DMS 273 treated with DMSO at 0.1 percent for 48 hours (cell line): ENCODE measurements at places on chromosomes 7 and 10.

- DNase-seq, result no peak
These were observed 250.9 kb upstream of the MKLN1 start for GRCh38 chr7:131076711-131077181.

DNA sequence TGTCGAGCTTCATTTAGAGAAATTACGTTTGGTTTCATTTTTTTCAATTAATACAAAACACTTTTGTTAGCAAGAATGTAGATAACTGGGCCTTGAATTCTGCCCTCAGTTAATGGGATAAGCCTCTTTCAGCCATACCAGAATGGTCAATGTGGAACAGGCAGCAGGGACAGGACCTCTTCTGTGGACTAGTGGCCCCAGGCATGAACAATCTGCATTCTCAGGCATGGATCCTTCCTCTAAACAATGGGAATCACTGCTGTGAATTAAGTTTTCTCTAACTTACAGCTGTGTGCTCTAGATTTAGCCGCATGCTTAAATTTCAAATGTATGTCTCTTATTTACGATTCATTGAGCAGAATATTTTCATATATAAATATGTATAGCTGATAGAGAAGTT, 237.7 kb upstream of the PRKCQ start:
- no peak for DNase-seq

DNA sequence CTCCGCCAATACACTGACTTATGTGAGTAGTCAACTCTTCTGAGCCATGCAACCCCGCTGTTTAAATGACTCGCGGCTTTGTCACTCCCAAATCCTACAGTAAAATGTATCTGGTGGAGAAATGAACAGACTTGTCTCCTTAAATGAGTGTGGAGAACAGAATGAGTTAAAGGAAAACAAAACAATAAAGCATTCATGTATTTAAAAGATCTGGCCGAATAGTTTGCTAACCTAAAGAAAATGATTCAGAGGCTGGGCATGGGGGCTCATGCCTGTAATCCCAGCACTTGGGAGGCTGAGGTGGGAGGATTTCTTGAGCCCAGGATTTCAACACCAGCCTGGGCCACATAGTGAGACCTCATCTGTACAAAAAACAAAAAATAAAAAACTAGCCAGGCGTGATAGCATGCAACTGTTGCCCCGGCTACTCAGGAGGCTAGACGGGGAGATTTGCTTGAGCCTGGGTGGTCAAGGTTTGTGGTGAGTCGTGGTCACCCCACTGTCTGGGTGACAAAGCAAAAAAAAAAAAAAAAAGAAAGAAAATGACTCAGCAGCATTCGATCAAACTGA, 86.5 kb upstream of the PFKP start:
- DNase-seq, result no peak

GRCh38 chr10:48899781-48900180, 39.9 kb downstream of the LRRC18 start:
- no peak for DNase-seq

- no peak for DNase-seq
These were observed 70.8 kb upstream of the UNC5B start for GRCh38 chr10:71141528-71141927.

GRCh38 chr7:126495001-126495400, 757.7 kb downstream of the GRM8 start:
- DNase-seq, result no peak

GRCh38 chr7:4806983-4807597, 31.7 kb downstream of the AP5Z1 start:
- no peak for DNase-seq

DNA sequence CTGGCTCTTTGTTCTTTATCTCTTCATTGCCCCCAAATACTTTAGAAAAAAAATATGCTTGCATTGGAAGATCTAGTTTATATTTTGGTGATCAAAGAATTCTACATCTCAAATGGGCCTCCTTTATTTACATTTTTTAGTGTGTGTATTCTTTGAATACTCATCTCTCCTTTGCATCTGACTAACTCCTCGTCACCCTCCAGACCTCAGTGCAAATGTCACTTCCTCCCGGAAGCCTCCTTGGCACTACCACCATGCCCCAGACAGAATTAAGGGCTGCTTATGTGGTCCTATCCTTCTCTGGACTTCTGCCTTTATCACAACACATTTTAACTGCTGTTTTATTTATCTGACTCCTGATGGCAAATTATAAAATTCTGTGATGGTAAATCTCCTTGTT, 52.0 kb upstream of the PPP1R3C start:
- DNase-seq, result no peak

- no peak for DNase-seq
These were observed 277.6 kb downstream of the HGF start for GRCh38 chr7:81492240-81492639.

DNA sequence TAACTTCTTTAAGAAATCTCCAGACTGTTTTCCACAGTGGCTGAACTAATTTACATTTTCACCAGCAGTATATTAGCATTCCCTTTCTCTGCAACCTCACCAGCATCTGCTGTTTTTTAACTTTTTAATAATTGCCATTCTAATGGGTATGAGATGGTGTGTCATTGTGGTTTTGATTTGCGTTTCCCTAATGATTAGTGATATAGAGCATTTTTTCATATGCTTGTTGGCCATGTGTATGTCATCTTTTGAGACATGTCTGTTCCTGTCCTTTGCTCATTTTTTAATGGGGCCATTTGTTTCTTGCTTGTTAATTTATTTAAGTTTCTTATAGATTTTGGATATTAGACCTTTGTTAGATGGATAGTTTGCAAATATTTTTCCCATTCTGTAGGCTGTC, 68.8 kb downstream of the SLC39A12 start:
- no peak for DNase-seq

GRCh38 chr10:86314616-86315548, 51.7 kb downstream of the GRID1 start:
- no peak for DNase-seq

DNA sequence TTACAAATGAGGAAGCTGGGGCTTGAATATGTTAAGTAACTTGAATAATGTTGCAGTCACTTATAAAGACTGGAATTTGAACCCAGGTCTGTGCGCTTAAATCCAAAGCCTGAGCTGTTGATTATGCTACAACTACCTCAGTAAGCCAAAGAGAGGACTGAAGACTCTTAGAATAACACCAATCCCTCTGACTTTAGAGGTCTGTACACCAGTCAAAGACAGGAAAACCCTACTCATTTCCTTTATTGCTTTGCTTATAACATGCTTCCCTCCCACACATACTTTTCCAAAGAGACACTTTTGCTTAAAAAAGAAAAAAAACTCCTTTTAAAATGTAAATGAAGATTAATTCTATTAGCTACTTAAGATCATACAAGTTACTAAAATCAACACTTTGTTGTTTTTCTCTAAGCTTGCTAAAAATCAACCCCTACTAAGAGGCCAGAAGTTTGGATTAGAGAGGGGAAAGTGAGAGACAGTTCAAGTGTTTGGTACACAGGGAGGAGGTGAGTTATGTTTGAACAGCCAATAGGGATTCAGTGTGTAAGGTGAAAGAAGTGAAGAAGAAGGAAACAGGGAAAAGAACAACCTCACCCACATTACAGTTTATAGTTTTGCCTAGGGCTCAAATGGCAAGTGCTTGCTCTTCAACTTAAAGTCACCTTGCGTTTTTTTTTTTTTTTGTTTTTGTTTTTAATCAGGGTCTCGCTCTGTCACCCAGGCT, 74.8 kb downstream of the MDH2 start:
- no peak for DNase-seq

- no peak for DNase-seq
These were observed 317.1 kb upstream of the KLF6 start for GRCh38 chr10:4101918-4102654.

- no peak for DNase-seq
These were observed 94.6 kb upstream of the MACROH2A2 start for GRCh38 chr10:69957886-69958555.

DNA sequence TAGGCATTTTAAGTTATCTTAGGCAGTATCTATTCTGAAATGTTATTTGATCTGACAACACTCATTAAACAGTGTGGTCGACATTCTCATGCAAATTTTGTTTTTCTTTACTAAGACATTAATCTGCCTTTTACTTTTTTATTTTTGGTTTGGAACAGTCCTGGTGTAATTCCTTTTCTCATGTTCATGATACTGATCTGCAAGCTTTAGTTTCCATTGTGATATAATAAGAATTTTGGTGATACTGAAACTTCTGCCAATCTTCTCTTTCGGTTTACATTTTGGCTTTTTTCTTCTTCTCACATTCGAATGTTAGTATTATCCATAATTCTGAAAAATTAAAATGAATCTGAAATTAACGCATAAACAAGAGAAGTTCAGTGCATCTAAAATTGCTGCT, 281.9 kb upstream of the MTPN start:
- no peak for DNase-seq

DNA sequence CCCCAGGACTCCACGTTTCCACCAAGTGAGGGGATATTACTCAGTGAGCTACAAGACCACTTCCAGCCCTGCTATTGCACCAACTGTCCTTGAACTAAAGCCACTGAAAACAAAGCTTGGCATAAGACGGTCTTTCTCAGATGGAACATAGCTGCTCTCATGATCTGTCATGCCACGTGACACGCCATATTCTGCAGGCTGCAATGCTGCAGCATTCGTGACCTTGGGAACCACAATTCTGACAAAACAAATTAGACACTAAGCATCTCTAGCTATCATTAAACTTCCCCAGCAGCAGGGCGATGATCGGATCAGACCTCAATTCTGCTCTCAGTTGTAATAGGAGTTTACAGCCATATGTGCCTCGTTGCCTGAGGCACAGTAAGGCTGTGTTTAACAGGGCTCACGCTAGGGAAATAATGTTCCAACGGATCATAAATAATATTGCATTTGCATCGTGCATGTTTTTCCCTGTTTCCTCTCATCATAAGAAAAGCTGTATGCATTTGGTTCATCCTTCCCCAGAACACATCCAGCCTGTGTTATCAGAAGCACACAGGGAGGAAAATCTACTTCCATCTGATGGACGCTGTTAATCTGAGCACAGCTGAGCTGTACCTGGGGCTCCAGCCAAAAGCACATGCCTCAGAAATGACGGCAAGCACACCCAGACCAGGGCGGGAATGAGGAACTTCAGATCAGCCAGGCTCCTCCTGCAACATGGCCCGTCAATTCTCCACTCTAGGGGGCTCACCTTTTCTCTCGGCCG, 38.6 kb upstream of the CNPY1 start:
- peak; percentile 14 for DNase-seq

GRCh38 chr7:151014950-151015349, 9.3 kb downstream of the ATG9B start:
- no peak for DNase-seq

- no peak for DNase-seq
These were observed 36.3 kb downstream of the POT1 start for GRCh38 chr7:124893140-124893827.

- DNase-seq, result no peak
These were observed 394.7 kb upstream of the AKR1E2 start for GRCh38 chr10:4431114-4431863.

DNA sequence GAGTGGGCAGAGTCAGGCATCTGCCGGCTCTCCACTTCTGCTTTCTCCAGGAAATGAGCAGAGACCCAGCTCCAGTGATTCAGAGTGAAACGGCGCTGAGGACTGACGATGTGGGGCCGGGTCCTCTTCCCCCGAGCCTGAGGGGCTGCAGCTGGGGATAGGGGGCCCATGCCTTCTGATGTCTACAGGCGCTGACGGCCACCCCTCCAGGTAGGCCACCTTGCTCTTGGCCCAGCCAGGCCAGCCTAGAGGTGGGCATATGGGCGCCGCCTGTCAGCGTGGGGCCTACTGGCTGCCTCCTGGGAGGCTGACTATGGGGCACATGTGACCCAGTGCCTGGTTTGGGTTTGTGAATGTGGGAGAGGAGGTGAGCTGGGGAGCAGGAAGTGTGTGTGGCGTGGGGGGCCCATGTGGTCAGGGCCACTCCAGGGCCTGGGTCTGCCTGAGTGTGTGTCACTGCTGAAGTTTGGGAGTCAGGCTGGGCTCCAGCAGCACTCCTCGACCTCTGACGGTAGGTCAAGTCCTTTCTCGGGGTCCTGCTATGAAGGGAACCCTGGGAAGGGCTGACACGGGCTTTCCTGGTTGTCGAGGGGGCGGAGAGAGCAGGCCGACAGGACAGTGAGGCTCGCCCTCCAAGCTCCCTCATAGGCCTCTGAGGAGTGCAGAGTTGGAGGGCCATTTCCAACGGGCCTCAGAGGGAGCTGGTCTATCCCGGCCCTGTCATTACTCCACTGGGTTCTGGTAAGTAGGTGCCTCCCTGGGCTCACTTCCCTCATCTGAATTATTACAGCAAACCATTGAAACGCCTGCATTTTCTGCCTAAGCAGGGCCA, at the start of gene WDFY4:
Gene WDFY4, plus strand, starts transcription at position 82 of the 832 bp plus-strand sequence. CDS start 24,860 bp downstream, outside the sequence.
- DNase-seq, result no peak

GRCh38 chr10:15236340-15236739, 67.8 kb upstream of the NMT2 start:
- DNase-seq, result no peak

GRCh38 chr10:97828721-97829120, 20.9 kb upstream of the GOLGA7B start:
- no peak for DNase-seq

DNA sequence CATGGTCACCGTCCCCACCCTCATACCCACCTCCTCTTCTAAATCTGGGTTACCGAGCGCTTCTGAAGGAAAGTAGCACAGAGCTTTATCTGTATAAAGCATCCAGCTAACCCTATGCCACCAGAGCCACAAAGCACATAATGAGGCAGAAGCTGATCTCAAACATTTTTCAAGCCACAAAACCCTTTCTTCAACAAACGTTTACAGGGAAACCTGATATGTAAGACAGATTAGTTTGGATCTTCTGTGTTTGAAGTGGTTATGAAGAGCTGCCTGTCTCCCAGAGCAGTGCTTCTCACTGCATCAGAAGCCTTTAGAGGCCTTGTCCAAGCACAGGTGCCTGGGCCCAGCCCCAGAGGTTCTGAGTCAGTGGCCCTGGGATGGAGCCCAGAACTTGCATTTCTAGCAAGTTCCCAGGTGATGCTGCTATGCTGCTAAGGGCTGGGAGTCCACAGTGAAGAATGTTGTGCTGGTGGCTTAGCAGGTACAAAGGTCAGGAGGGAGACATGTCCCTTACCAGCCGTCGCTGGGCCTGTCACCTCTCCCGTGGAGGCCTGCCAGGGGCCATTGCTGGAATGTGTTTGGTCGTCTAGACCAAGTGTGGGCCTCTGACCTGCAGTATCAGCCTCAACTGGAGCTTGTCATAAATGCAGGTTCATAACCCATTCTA, 90.4 kb downstream of the TAF3 start:
- no peak for DNase-seq

DNA sequence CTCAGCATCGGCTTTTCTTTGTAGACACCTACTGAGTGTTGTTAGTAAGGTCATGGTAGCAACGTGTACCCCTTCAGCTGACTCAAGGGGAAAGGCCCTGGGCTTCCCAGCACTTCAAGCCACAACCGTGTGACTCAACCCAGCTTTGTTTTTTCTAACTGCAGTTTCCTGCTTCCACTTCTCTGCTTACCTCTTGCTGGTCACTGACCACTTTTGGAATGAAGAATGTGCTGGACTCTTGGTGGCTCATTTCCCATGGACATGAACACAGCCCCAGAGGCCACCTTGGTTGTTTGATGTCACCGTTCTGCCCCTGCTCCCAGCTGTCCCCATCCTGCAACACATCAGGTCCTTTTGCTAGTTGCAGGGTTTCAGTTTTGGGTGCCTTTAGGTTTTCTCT, 69.5 kb upstream of the ZNF438 start:
- no peak for DNase-seq
